Lung (tissue), 17 donors: ENCODE measurements at places on chromosomes 7 and 10. TPM values are rescaled to one million over a fixed set of nuclear protein-coding genes. Genes with fewer than 3 reads are reported as not detected.

DNA sequence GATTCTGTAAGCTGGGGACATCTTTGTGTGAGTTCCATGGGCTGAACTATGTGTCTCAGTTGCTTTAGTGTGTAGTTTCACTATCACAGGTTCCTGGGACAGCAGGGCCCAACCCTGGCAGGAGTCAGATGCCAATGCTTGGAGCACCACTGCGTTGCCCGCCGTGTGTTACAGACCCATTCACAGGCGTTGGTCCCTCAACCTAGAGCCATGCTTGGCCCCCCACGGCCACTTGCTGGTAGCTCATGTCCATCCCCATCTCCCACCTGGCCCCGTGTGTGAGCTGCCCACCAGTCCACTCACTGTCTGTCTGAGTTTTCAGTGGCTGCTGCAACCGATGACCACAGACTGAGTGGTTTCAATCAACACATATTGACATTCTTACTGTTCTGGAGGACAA, 546.9 kb downstream of the TCERG1L start:
- no peak for DNase-seq
- H3K4me3 ChIP-seq, result no peak overlapping the region
- no peaks in the 10 kb centered on the region for H3K36me3 ChIP-seq
- H3K27me3 ChIP-seq, result no peaks in the 10 kb centered on the region

Gene RADIL
- 6.0 TPM for polyA plus RNA-seq

GRCh38 chr10:70964245-70964644, 75.9 kb upstream of the PCBD1 start:
- no peak overlapping the region for H3K4me3 ChIP-seq
- DNase-seq, result no peak
- no peaks in the 10 kb centered on the region for H3K36me3 ChIP-seq
- H3K4me1 ChIP-seq, result no peaks in the 10 kb centered on the region
- no peaks in the 10 kb centered on the region for H3K27me3 ChIP-seq
- no peak overlapping the region for H3K27ac ChIP-seq

DNA sequence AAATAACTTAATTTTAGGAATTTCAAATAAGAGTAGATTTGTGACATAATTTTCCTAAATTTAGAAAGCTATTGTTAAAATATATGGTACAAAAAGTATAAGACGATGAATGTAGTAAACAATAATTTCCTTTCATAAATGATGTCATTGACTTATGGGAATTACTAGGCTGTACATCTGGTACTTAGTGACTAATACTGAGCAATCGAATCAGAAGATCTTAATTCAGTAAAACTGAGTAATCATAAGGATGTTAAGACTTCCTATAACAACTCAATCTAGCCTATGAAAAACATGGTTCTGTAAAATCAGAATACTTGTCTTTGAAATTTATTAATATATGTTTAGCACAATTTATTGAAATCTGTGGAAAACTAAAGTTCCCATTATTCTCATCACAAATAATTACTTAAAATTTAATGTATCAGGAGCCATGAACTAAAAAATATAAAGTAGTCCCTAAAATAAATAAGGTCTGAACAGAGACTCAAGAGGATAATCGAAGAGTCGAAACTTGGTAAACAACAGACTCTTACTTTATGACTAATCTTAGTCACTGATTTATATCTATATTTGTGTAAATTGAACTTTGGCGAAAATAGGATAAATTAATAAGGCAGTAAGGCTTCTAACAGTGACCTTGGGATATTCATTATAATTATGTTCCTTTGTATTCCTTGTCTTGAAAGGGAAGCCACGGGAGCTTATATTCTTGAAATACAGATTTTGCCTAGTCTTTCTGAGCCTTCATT, 142.1 kb downstream of the HGF start:
- no peak overlapping the region for H3K27ac ChIP-seq
- H3K4me1 ChIP-seq, result peaks cover 16% of the 10 kb centered on the region
- no peaks in the 10 kb centered on the region for H3K27me3 ChIP-seq

Gene GARIN1A
- 0.71 TPM for polyA plus RNA-seq

GRCh38 chr7:155763122-155763521, 49.1 kb downstream of the SHH start:
- no peak overlapping the region for H3K4me3 ChIP-seq
- DNase-seq, result no peak
- peaks cover 15% of the 10 kb centered on the region for H3K4me1 ChIP-seq
- H3K27me3 ChIP-seq, result no peaks in the 10 kb centered on the region
- H3K36me3 ChIP-seq, result peaks cover 30% of the 10 kb centered on the region

Gene CUEDC2
- 42.1 TPM for polyA plus RNA-seq

Gene TNS3
- polyA plus RNA-seq, result 51.7 TPM

GRCh38 chr7:24703296-24703695, 54.0 kb downstream of the GSDME start:
- no peak overlapping the region for H3K27ac ChIP-seq
- H3K4me1 ChIP-seq, result peaks cover 4% of the 10 kb centered on the region
- no peak overlapping the region for H3K4me3 ChIP-seq
- H3K36me3 ChIP-seq, result no peaks in the 10 kb centered on the region
- no peaks in the 10 kb centered on the region for H3K27me3 ChIP-seq
- DNase-seq, result no peak
